ENCODE measurements at places on chromosomes 5 and 9.

DNA sequence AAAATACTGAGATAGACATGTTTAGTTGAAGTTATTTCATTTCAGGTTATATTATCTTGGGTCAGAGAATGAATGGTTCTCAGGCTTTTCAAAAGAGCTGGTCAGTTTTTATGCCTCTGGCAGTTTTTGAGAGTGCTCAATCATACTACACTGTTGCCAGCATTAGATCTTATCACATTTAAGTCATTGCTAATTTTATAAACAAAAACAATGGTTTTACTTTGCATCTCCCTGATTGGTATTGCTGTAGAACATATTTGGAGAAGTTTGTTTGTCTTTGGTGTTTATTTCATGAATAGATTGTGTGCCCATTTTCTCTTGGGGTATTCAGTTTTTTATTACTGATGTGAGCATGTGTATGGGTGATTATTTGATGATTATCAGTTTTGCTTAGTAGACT is 1.5 kb downstream of the CATSPER3 start:
- DNase-seq: no peak

GRCh38 chr5:172881691-172882370 is 47.8 kb downstream of the ERGIC1 start:
- no peak for DNase-seq

DNA sequence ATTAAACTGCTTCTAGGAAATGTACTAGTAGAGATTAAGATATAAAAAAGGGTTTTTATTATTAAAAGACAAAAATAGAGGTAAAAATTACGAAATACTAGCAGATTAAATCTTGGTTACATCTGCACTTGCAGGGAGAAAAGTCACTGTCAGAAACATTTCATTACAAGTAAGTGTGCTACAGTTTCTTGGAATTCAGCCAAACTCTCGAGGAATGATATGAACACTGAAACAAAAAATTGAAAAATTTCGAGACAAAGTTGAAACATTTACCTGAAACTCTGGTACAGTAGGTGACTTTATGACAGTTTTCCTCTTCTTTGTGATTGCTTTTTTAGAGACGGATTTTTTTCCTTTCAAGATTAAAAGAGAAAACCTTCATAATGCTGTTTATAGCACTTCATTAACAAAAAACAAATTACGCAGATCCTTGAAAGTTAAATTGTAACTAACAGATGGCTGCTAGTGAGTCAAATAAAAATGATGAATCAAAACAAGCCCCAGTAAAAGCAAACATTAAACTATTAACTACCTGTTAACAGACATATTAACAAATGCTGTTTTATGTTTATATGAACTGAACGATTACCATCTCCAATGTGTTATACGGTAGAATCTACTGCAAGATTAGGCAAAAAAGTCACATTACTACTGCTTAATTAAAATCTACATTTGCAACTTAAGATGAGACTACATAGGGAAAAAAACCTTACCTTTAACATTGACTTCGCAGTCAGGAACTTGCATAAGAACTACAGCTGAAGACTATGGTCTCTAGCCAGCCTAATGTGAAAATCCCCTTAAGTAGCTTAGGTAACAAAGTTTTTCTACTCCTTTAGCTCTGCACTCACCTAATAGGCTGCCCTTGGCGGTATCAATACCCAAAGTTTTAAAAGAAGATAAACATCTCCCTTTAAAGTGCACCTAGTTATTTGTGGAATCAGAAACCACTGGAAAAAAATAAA is 61.4 kb downstream of the RANBP6 start:
- DNase-seq: no peak

DNA sequence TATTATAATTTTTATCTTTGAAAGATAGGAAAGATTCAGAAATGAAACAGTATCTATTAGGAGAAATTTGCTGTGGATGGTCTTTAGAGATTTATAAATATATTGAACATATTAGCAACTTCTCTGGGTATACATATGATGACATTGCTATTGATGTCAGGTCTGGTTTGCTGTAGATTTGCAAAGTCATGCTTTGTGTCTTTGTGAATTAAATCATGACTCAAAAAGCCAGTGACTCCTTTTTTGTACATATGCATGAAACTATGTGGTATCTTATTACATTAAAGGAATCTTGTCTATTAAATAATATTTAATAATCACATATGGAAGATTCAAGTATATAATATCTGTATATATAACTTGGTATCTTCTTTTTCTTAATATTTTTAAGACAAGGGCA is 141.9 kb downstream of the ST8SIA4 start:
- no peak for DNase-seq
